ENCODE measurements at places on chromosomes 12 and 14. TPM values are rescaled to one million over a fixed set of nuclear protein-coding genes. Genes with fewer than 3 reads are reported as not detected.
A peak's percentile ranks its signal among the peaks of the same experiment; 100 is the strongest.

- DNase-seq: no peak
These were observed 435 bp downstream of the FOXM1 start for GRCh38 chr12:2876431-2877046.

GRCh38 chr12:6463858-6464257 is 6.6 kb downstream of the VAMP1 start:
- DNase-seq: no peak

- no peak for DNase-seq
These were observed 4.9 kb upstream of the NUDT14 start for GRCh38 chr14:105185973-105186372.

DNA sequence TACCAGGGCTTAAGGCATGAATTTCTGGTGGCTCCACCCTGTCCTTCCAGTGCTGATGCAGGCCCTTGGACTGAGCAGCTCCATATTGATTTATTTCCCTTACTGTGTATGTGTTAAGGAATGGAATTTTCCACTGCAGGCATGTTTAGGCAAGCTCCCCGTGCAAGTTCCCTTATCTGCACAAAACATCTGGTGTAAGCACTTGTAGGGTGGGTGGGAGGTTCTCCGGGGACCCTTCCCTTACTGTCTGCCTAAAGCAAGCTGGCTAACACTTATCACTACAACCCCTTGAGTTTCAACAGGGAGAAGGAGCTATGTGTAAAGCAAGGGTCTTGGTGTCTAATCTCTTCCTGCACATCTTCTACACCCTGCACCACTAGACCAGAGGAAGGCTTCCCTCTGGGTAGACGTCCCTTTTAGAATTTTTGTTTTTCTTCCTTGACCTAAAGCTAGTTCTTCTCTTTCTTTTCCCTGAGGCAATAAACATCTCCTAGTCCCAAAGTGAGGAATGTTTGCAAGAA is 22.0 kb upstream of the DRAM1 start:
- DNase-seq: no peak

DNA sequence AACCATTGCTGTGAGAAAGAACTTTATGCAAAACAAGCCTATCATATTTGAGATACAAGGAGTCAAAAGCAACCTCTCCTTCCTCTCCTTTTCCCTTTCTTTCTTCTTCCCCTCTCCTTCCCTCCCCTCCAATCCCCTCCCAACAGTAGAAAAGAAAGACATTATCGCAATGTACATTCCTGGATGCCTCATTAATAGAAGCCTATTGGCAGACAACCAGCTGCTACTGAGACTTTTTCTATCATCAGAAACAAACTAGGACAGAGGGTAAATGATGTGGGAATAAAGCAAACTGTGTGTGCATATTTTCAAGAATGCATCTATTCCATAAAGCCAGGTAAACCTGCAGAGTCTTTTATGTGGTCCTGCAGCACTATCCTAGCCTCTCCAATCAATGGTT is 237.2 kb downstream of the ITPR2 start:
- no peak for DNase-seq

GRCh38 chr12:59859171-59859510 is 263.3 kb downstream of the SLC16A7 start:
- no peak for DNase-seq

DNA sequence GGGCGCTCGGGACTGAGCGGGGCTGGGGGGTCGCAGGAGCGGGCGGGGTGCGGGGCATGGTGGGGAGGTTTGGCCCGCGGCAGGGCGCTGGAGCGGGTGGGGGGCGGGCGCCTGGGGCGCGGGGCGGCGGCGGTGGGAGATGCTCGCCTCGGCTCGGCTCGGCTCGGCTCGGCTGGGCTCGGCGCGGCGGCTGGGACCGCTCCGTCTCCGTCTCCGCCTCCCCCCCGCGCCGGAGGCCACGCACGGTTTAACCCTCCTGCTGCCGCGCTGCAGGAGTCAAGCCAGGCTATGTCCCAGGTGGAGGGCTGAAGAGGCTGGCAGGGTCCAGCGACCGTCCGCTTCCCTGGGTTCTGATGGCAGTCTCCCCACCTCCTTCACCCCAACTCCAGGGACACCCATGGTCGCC is at the start of gene PIANP:
TSS of gene PIANP (minus strand) at position 170 of the 406 bp plus-strand sequence. CDS start 2,754 bp downstream, outside the sequence.
- DNase-seq: no peak

- DNase-seq: peak; percentile 73
These were observed 201.9 kb upstream of the FOXN3 start for GRCh38 chr14:89618811-89619551.

Gene LPCAT3
- total RNA-seq: 79.8 TPM

Gene FAM186B
- total RNA-seq: 0.10 TPM
